ENCODE measurements at places on chromosomes 6 and 20. TPM values are rescaled to one million over a fixed set of nuclear protein-coding genes. Genes with fewer than 3 reads are reported as not detected.

DNA sequence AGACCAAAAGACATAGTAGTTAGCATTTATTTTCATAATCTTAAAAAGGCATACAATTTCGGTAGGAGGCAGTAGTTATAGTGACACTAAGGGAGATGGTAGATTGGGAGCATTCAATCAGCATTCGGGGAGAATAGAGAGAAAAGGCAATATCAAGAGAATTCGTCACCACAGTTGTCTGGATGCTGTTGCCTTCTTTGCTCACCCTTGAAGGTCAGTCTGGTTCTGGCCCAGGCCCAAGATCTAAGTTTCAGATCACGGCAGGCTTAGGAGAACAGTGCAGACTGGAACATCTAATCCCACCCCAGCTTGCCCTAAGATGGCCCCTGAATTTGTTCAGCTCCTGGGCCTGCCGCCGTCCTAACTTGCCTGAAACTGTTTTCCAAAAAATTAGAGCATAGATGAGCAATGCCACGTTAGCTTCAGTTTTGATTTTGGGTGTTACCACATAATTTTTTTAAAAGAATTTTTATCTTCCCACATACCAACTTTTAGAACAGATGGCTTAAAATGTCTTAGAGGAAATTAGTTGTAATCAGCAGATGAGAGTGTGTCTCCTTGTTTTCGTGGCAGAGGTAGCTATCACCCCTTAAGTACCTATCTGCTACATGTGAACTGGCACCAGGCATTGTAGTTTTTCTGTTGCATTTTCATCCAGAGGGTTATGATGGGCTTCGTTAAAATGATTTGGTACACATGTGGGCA, 8.3 kb upstream of the CEP85L start:
- no peak for DNase-seq

GRCh38 chr6:128167552-128167951, 266.7 kb upstream of the THEMIS start:
- no peak for DNase-seq

TBC1D20 gene
- 19.4 TPM for polyA plus RNA-seq

DNA sequence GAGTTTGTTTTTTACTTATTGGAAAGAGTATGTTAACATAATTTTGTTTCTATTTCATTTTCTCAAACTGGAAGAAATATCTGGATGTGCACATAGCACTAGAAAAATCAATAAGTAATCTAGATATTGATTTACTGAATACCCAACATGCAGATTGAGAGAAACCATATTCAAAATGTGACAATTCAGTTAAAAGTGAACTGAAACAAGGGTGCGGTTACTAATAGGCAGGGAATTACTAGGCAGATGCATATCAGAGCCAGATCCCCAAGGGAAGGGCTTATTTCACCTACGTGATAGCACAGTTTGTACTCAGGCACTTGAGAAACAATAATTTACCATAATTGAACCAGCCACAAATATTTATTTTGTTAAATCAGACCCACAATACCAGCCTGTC, 493.1 kb upstream of the FLRT3 start:
- DNase-seq: no peak

- no peak for DNase-seq
Observed at GRCh38 chr6:56345376-56345995, 98.1 kb upstream of the COL21A1 start.

GRCh38 chr20:44580581-44581268, 1.7 kb upstream of the PKIG start:
- no peak for DNase-seq

DNA sequence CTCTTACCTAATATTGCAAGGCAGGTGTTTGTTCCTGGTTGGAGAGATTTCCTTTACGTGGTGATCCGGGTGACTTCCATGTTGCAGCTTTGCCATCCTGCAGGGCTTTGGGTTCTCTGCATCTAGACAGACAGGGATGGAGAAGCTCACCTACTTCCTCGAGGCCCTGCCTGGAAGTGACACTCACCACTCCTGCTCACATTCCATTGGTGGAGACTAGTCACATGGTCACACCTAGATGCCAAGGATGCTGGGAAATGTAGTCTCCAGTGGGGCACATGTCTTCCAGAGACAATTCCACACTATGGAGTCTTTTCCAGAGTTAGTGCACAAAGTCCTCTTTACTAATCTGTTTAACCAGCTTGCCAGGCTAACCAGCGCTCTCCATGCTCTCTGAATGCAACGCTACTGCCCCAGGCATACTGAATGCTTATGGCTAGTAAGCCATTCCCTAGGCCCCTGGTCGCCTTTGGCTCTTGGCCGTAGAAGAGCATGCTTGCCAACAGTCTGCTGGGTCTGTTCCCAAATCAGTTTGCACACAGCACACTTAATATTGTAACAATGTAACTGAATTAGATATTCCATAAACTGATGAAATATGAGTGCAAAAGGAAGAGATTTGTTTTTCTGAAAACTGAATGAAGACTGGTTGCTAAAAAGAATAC, 6.7 kb upstream of the KCNK15 start:
- DNase-seq: no peak

- no peak for DNase-seq
Observed at GRCh38 chr6:43013097-43013842, 476 bp downstream of the MEA1 start.

GRCh38 chr6:27296106-27296783, 15.8 kb downstream of the POM121L2 start:
- no peak for DNase-seq

- DNase-seq: peak; percentile 80
Observed at GRCh38 chr6:16130932-16131387, 2.1 kb downstream of the MYLIP start.

GRCh38 chr6:41252401-41253169, 24.4 kb downstream of the TREML4 start:
- DNase-seq: no peak

RPS18 gene
- polyA plus RNA-seq: 2,992 TPM

DNA sequence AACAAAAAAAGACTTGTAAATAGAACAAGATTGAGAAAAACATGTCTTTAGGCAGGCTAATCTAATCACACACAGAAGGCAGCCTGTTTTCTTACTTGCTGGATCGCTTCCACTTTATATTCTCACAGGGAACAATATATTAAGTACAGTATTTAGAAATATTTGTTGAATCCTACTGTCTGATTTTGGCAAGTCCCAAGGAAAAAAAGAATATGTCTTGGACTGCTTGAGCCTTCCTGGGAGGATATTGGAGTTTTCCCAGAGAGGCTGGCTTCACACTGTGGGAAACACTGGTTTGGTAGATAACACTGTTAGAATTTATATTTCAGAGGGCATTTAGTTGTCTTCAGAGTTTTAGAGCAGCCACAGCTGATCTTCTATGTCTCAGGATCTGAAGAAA, 229.7 kb downstream of the PRL start:
- no peak for DNase-seq

PRSS35 gene
- not detected for polyA plus RNA-seq

GRCh38 chr20:50101281-50101680, 11.7 kb downstream of the UBE2V1 start:
- no peak for DNase-seq

DNA sequence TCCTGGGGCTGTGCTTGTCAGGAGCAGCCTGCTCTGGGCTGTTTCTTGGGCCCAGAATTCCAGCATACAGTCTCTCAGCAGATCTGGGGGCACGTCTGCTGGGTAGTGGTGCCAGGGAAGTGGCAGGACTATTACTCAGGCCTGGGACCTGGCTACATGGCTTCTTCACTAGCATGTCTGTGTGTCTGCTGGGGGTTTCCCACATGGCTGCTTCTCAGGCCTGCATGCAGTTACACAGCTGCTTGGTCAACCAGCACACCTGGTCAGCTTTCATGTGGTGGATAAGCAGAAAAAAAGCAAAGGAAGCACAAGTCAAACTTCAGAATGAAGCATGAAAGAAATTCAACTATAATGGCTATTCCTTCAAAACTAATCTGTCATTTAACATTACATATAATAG, 316.2 kb upstream of the NOX3 start:
- no peak for DNase-seq

- no peak for DNase-seq
Observed at GRCh38 chr6:132115714-132116366, 164.7 kb upstream of the CCN2 start.

DNA sequence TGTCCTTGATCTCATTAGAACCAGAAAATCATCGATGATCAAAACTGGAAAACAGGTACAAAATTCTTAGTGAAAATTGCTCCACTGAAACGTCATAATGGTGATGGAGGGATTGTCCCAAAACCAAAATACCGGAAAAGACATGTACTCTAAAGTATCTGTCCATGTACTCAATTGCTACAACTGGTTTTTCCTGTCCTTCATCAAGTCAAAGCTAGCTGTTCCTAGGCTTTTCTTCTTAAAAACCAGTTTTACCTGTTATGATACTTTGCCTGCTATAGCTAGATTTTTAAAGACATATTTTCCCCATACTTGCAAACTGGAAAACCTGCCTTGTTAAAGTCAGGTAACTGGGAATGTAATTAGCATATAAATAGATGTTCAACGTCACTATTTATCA, 50.5 kb upstream of the LRRC1 start:
- DNase-seq: no peak

DNA sequence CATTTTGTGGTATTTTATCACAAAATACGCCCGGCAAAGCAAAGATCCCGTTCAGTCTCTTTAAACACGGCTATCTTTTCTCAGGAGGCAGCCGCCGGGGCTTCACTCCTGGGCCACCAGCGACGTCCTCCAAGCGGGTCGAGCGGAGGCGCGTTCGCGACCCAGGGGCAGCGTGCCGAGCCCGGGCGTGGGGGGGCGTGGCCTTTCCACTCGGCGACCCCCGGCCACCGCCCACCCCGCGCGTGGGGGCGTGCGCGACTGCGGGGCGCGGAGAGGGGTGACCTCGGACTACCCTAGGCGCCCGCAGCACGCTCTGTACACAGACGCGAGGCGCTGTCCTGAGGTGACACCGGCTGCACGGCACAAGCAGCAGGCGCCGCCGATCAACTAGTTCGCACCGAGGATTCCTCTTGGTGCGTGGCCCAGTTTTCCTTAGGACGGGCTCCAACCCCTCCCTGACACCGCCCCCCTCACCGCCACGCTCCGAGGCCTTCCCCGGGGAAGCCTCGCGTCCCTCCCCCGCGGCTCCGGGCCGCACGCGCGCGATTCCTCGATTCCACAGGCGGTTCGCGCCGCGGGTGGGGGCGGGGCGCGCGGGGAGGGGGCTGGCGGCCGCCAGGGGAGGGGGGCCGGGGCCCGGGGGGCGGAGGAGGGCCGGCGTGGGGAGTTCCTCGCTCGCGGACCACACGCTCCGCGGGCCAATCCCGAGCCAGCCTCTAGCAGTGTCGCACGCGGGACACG, 1.1 kb upstream of the JARID2 start:
- peak; percentile 68 for DNase-seq

DNA sequence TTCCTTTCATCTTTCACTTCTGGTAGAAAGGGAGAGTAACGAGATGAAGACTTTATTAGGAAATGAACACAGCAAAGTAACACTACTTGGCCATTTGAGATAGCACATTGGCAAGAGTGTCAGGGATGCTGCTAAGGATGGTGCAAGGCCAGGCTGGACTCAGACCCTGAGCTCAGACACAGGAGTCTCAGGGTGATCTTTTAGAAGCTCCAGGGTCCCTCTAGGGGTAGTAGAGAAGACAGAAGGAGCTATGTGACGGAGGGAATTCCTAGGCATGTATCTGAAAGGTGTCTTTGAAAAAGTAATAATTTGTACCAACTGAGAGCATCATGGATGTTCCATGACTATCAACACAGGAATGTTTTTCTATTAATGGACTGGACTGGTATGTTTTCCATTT, 436.5 kb downstream of the DHX35 start:
- DNase-seq: no peak

IL17A gene
- polyA plus RNA-seq: not detected

ZBTB12 gene
- not detected for polyA plus RNA-seq

COL11A2 gene
- 0.33 TPM for polyA plus RNA-seq

DNA sequence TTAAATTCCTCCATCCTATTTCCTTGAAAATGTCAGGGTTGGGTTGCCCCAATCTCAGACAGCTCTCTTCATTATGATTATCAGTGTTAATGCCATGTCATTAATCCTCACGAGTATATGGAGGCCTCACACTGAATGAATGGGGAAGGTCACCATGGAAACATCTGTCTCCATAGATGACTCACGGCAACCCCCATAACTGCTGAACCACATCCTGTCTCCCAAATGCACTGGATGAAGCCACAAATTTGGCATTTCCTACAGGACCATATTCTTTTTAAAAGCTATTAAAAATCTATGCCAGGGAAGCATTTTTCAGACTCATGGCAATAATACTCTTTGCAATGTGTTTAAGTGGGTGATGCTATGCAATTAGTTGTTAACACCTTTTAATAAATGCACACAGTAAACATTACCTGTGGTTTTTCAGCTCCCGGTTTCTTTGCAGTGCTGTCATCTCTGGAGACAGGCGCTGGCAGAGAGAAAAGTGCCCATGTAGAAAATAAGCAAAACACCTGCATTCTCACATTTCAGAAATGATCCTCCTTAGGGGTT, 80.1 kb upstream of the PTPRK start:
- no peak for DNase-seq

GRCh38 chr6:6942831-6943230, 164.9 kb upstream of the RREB1 start:
- DNase-seq: peak; percentile 6
